ENCODE measurements at places on chromosomes 11 and 22.
A peak's percentile ranks its signal among the peaks of the same experiment; 100 is the strongest.

- no peak for DNase-seq
Observed at GRCh38 chr11:61146416-61146815, 14.8 kb downstream of the VPS37C start.

GRCh38 chr11:107609400-107610218, 18.7 kb downstream of the ELMOD1 start:
- no peak for DNase-seq

GRCh38 chr22:38766076-38766777, 10.4 kb upstream of the SUN2 start:
- peak; percentile 75 for DNase-seq

DNA sequence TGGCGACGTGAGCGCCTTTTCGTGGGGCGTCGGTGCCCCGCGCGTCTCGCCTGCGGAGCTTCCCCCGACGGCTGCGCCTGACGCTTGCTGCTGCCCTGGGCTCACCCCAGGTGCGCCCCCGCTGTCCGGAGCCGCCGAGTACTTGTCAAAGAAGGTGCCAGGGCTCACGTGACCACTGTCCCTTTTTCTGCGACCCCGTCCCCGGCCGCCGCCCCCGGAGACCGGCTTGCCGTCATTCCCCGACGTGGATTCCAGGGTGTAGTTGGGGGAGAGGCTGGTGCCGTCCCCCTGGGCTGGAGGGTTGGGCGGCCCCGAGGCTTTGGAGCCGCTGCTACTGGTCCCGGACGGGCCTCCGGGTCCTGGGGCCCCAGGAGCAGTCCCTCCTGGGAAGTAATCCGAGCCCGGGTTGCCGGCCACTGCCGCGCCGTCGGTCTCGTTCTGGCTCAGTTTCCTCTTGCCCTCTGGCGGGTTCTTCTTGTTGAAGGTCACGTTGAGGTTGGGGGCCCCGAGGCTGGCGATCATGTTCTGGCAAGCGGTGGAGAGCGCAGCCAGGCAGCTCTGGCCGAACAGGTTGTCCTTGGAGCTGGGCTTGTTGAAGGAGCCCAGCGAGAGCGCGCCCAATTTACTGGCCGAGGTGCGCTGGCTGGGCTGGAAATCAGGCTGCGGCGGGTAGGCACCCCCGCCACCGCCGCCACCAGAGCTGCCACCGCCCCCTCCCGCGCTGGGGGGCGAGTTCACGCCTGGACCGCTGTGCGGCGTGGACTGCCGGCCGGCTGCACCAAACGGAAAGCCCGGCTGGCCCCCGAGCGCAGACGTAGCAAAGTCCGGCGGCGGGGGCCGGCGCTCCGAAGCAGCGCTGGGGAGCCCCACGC, 3.8 kb downstream of the MN1 start:
- no peak for DNase-seq

DNA sequence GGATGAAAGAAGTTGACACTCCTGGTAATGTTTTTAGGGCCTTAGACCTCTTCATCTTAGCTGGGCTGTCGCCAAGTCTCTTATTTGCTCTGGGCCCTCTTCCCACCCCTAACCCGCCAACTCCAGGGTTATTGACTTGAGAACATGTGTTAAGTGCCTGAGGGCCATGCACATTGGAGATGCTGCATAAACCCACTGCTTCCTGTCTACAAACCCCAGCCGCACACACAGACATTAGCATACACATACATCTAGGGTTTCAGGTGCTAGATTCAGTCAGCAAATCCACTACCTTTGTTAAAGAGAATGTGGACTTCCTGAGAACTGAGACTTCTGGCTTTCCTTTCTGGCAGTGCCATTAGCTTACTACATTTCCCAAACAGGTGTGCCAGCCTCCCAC, 817 bp downstream of the PANX3 start:
- no peak for DNase-seq

DNA sequence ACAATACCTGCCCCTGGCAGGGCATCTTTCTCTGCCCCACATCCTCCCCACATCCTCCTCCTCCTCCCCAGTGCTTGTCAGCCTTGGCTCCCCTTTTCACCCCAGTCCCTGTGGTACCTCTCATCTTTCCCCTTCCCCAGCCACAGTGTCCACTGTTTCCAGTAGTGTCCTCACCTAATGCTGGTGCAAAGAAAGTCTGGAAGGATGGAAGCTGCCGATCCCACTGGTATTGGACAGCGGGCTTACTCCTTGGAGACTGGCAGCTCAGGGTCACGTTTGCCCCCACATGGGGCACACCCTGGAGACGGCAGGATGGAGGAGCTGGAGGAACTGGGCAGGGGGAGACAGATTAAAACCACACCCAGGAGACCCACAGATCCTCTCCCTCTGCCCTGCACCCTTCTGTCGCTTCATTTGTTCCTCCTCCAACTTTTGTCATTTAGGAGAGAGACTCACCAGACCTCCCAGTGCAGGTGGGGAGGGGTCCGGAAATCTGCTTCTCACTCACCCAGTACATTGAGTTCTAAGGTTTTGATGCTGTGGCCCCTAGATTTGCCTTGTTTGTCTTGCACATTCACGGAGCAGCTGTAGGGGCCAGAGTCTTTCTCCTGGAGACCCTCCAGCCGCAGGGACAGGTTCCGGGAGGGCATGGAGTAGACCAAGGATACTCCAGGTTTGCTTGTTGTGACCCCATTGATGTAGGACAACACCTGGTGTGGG, 4.1 kb upstream of the VSIG2 start:
- no peak for DNase-seq

GRCh38 chr11:113407163-113407562, 19.6 kb downstream of the ANKK1 start:
- DNase-seq = no peak

GRCh38 chr11:73420136-73420535, 43.9 kb downstream of the RELT start:
- no peak for DNase-seq

- DNase-seq = no peak
Observed at GRCh38 chr22:26453812-26454500, 24.9 kb downstream of the ASPHD2 start.

- no peak for DNase-seq
Observed at GRCh38 chr11:8267280-8267679, 3.6 kb upstream of the LMO1 start.

DNA sequence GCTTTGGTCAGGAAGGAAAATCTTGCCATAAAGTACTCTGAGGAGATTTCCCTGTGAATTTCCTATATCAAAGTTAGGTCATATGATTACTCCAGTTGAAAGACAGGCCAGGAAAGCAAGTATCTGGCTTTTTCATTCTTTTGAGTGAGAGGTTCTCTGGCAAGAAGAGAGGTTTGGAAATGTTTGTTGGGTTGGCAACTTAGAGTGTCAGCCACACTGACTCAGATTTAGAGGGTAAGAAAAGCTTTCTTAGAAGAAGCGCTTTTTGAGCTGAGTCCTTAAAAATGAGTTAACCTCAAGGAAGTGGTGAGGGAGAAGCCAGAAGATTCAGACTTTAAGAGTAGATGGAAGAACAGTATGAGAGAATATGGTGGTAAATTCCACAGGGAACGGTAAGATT, 86.1 kb upstream of the BDNF start:
- no peak for DNase-seq

DNA sequence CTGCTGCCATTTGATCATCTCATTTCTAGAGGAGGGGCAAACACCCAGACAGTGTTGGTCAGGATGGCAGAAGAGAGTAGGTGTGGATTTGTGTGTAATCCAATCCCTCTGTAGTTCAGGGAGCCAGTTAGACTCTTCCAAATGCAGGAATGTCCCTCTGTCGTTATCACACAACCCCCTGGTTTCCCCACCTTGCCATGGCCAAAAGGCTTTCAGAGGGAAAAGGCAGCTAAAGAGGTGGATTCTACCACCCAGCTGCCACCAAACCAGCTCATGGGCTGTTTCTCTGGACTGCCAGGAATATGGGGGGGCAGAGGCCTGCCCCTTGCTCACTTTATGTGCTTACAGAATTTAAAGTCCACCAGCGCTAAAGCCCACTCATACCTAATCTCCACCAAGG, 18.1 kb downstream of the TSKU start:
- no peak for DNase-seq

- DNase-seq = no peak
Observed at GRCh38 chr11:62715150-62716130, 8.0 kb downstream of the GNG3 start.

- peak; percentile 85 for DNase-seq
Observed at GRCh38 chr11:72975778-72976521, 161.7 kb downstream of the ATG16L2 start.

DNA sequence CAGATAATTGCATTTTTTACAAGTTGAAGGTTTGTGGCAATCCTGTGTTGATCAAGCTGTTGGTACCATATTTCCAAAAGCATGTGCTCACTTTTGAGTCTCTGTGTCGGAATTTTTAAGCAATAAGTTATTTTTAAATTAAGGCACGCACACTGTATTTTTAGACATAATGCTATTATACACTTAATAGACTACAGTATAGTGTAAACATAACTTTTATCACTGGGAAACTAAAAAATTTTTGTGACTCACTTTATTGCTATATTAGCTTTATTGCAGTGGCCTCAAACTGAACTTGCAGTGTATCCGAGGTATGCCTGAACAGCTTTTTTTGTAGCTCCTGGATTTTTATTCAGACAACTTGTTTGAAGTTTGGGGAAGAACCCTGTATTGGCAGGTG, 31.3 kb upstream of the RRM1 start:
- DNase-seq = peak; percentile 25

DNA sequence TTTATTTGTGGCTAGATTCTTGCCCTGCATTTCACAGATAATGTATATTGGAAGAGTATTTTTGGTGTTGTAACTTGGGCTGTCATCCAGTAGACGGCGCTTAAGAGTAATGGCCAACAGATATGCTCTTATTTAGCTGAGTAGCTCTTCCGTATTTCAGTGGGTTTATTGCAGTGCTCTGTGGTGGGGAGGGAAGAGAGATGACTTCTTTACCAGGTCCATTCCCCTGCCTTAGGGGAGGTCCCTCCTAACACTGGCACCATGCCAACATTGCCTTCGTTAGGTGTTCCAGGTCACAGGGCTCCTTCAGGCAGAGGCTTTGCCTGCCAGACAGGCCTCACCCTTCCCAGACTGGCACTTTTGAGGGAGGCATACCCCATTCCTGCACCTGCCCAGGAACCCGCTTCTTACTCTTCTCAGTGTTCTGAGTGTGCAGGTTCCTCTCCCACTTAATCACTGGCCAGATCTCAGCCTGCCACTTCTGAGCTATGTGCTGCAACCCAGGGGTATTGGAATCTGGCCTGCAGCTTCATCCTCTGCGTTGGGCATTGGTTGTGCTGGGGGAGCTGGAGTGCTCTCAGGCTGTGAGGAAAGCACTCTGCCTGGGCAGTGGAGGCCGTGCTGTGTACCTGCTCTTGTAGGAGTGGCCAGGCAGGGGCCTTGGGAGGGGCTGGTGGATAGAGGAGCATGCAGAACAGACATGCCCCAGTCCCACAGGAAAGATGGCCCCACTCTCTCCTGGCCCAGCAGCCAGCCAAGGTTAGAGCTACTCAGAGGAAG, 29.4 kb upstream of the SLN start:
- DNase-seq = peak; percentile 21

DNA sequence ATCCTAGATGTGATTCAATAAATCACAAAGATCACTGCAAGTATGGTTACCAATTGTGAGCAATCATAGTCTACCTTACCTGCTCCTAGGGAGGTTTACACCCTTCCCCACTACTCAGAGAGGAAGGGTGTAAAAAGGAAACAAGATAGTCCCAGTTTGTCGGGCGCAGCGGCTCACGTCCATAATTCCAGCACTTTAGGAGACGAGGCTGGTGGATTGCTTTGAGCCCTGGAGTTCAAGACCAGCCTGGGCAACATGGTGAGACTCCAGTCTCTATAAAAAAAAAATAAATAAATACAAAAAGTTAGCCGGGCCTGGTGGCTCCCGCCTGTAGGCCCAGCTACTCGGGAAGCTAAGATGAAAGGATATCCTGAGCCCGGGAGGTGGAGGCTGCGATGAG, 962 bp upstream of the AMBRA1 start:
- DNase-seq = no peak

GRCh38 chr11:4645974-4646373, 2.2 kb downstream of the OR51E1 start:
- no peak for DNase-seq

DNA sequence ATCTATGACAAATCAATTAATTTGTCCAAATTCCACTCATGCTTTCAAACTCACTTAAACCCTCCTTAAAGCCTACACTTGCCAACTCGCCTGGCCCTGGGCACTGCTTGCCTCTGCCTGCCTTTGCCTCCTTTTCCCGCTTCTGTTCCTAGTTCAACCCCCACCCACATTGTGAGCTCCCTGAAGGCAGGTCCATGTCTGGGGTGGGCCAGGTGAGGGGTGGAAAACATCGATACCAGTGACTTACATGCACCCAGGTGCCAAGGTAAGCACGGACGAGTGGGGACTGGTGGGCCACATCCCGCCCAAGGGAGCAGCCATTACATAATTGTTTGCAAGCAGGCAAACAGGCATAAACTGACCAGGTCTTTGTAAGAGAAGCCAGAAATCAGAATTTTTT, 146.2 kb downstream of the ST3GAL4 start:
- no peak for DNase-seq

DNA sequence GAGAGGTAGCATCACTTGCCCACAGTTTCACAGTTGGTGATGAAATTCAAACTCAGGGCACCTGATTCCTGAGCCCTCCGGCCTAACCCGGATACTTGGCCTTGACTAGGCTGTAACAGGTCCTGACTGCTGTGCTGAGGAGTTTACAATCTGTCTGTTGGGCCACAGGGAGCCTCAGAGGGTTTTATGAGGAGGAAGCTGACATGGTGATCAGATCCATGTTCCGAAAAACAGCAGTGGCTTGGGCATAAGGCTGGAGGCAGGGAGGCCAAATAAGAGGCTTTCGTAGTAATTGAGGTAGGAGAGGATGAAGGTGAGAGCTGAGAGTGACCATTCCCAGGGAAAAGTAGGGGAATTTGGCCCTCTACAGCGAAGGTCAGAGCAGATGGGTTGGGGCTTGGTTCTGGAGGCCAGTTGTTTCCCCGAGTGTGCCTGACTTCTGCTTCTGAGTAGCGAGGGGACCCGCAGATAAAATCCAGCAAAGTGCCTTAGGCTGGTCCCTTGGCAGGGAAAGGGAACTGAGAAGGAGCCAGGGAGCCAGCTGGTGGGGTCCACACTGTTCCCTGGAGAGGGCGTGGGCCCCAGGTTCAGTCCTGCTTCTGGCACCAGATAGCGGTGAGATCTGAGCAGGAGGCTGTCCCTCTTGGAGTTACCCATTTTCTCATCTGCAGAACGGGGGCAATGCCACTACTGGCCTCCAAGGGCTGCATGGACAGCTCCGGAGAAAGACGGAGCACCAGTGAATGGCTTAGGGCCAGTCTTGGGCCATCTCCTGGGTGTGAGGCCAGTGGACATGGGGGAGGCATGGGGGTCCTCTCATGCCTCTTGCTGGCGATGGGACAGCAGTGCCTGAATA, 6.5 kb downstream of the PRDM11 start:
- no peak for DNase-seq

DNA sequence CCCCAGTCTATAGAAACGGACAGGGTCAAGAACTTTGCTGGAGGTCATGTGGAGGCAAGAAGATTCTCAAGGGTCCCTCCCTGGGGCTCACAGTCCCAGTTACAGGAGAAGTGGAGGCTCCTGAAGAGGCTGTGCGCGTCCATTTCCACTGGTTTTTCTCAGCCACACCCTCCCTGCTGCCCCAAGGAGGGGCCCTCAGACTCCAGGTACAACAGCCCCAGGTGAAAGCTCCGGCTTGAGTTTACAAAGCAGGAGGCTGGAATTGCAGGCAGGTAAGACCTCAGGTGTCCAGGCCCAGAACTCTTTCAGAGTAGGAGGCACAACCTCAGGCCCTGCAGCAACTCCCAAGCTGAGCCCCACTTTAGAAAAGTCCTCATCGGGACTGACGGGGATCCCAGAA, 3.1 kb downstream of the SHANK2 start:
- DNase-seq = no peak
